ENCODE measurements at places on chromosomes 2 and 18.

- peaks cover 50% of the 10 kb centered on the region for H3K36me3 ChIP-seq
- 0 out of 2 replicates have a peak, but pooled peaks cover 2% of the 10 kb centered on the region for H3K4me1 ChIP-seq
- no peaks in the 10 kb centered on the region for H3K27me3 ChIP-seq
- peak overlapping the region; percentile 95 for H3K4me3 ChIP-seq
These were observed 1.2 kb downstream of the MAT2A start for GRCh38 chr2:85540133-85540648.

DNA sequence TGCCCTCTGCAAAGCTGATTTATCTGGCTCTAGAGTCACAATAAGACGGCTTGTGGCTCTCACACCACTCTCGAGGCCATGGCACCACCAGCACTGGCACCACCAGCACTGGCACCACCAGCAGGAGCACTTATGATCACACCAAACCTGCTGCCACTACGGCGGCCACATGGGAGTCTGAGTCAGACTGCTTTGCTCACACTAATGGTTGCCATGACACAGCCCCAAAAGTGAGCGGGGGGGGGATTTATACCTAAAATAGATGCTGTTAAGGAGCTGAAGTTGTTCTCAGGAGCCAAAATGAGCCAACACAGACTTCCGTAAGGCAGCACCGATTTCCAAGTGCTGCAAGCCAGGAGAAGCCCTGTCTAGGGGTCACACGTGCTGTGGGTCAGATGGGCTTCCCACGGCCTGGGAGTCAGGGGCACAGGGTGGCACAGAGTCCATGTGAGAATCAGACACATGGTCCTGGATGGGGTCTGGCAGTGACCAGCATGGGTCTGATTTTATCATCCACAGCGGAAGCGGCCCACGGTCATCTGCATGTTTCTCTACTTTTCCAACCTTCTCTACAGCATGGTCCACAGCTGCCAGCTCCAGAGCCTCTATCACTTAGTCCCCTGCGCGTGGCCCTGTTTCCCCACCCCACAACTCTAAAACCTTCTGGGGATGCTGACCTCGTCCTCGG, 16.7 kb downstream of the DNMT3A start:
- no peaks in the 10 kb centered on the region for H3K27me3 ChIP-seq
- H3K4me1 ChIP-seq: no peaks in the 10 kb centered on the region
- H3K36me3 ChIP-seq: peaks cover 29% of the 10 kb centered on the region

GRCh38 chr18:45228796-45229388, 386.4 kb upstream of the SLC14A2 start:
- DNase-seq: no peak
- no peaks in the 10 kb centered on the region for H3K4me1 ChIP-seq
- no peaks in the 10 kb centered on the region for H3K27me3 ChIP-seq
- H3K36me3 ChIP-seq: no peaks in the 10 kb centered on the region

DNA sequence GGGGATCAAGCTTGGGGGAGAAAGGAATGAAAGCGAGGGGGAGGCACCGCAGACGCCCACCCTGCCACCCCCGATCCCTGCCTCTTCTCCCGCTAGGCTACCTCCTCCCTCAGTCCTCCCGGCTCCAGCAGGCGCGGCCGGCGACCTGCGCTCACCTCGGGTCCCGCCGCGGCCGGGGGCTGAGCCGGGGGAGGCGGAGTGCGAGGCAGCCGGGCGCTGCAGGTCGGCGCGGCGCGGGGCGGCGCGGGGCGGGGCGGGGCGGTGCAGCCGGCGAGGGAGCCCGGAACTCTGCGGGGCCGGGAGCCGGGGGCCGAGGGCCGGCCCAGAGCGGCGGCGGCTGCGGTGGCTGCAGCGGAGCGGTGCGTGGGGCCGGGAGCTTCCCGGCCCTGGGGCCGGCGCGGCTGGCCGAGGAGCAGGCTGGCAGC, 477 bp downstream of the ACVR1 start:
- DNase-seq: no peak
- H3K27me3 ChIP-seq: no peaks in the 10 kb centered on the region
- peak overlapping the region; percentile 97 for H3K4me3 ChIP-seq
- H3K27ac ChIP-seq: no peak overlapping the region

DNA sequence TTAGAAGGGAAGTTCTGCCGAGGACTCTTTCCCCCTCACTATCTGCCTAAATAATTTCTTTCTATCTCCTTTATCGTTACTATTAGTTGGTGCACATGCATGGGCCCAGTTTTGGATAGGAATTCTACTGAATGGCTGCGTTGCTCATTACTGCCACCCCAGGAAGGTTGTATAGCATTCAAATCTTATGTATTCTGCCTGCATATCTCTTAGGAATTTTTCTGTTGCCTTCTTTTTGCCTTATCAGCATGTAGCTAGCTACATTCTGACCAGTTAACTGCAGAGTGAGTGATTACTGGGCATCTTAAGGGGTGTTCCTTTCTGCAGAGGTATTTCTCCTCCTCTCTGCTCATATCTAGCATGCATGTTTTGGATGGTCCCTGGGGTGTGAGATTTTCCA, 239.6 kb downstream of the TDRD15 start:
- H3K4me1 ChIP-seq: no peaks in the 10 kb centered on the region
- H3K27me3 ChIP-seq: no peaks in the 10 kb centered on the region
- H3K4me3 ChIP-seq: no peak overlapping the region
- H3K36me3 ChIP-seq: no peaks in the 10 kb centered on the region
- no peak overlapping the region for H3K27ac ChIP-seq
- DNase-seq: no peak

- no peak overlapping the region for H3K4me3 ChIP-seq
- H3K27me3 ChIP-seq: no peaks in the 10 kb centered on the region
- DNase-seq: no peak
- H3K27ac ChIP-seq: no peak overlapping the region
- peaks cover 7% of the 10 kb centered on the region for H3K36me3 ChIP-seq
These were observed 73.4 kb upstream of the ID2 start for GRCh38 chr2:8608411-8608954.

GRCh38 chr2:47653902-47654789, 128.8 kb upstream of the MSH6 start:
- no peaks in the 10 kb centered on the region for H3K27me3 ChIP-seq
- no peak overlapping the region for H3K27ac ChIP-seq
- H3K4me1 ChIP-seq: peaks cover 3% of the 10 kb centered on the region

DNA sequence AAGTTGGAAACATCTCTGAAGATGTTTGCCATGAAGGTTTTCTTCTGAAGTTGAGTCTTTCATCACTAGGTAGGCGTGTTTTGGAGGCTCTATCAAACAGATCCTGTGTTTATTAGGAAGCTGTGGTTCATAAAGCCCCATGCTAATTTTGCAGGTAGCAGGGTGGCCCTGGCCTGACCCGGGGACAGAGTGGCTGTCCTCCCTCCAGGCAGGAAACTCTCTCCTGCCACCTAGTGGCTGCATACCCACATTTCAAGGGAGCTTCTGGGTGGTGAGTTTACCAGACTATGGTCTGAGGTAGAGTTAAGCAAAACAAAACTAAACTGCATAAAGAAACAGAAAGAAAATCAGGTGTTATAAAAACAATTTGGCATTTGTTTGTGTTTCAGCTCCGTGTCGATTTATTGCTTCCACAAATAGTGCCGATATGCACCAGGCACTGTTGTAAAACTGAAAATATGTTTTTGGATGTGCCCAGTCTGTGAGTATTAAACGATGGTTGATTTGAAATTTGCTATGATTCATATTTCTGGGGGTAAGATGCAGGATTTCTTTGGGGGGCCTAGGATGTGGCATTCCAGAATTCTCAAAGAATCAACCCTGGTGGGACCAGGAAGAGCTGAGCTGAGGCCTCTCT, 26.0 kb upstream of the IL37 start:
- no peak overlapping the region for H3K4me3 ChIP-seq
- H3K27me3 ChIP-seq: no peaks in the 10 kb centered on the region
- H3K27ac ChIP-seq: no peak overlapping the region
- H3K4me1 ChIP-seq: no peaks in the 10 kb centered on the region
- H3K36me3 ChIP-seq: no peaks in the 10 kb centered on the region
- peak; percentile 84 for DNase-seq

DNA sequence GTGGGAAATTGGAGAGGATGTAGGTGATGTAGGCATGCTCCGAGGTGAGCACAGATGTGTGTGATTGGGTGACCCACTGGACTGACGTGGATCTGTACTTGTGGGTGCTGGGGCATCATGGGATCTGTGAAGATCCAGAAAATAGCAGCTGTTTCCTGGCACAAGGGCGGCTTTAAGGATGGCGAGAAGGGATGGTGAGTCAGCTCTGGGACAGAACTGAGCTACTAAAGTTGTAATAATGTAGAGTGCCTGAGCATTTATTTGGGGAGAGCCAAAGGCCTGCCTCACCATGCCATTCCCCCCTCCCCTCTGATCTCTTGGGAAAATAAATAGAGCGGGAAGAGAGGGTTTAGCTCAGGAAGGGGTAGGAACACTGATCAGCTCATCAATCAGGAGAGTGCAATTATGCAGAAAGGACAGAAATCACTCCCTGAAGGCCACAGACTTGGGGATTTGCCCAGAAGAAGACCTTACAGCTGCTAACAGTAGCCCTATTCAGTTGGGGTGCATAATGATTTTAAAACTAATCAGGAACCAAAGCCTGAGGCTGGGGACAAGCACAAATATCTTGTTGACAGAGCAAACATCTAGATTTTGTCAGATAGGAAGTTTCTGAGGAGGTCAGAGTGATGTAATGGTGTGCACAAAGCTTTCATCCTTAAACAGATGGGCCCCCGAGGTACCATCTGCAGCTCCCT, 30.3 kb downstream of the TANC1 start:
- H3K4me1 ChIP-seq: no peaks in the 10 kb centered on the region
- H3K36me3 ChIP-seq: peaks cover 5% of the 10 kb centered on the region
- H3K27me3 ChIP-seq: no peaks in the 10 kb centered on the region
- DNase-seq: no peak
- no peak overlapping the region for H3K4me3 ChIP-seq

GRCh38 chr2:15630121-15630977, 38.7 kb downstream of the DDX1 start:
- H3K4me1 ChIP-seq: no peaks in the 10 kb centered on the region
- no peak overlapping the region for H3K4me3 ChIP-seq
- peaks cover 78% of the 10 kb centered on the region for H3K36me3 ChIP-seq
- no peaks in the 10 kb centered on the region for H3K27me3 ChIP-seq
- DNase-seq: no peak
- no peak overlapping the region for H3K27ac ChIP-seq

- no peak overlapping the region for H3K4me3 ChIP-seq
- H3K4me1 ChIP-seq: no peaks in the 10 kb centered on the region
- DNase-seq: no peak
- no peak overlapping the region for H3K27ac ChIP-seq
- H3K36me3 ChIP-seq: peaks cover 53% of the 10 kb centered on the region
These were observed 10.9 kb downstream of the MAT2A start for GRCh38 chr2:85549826-85550225.

DNA sequence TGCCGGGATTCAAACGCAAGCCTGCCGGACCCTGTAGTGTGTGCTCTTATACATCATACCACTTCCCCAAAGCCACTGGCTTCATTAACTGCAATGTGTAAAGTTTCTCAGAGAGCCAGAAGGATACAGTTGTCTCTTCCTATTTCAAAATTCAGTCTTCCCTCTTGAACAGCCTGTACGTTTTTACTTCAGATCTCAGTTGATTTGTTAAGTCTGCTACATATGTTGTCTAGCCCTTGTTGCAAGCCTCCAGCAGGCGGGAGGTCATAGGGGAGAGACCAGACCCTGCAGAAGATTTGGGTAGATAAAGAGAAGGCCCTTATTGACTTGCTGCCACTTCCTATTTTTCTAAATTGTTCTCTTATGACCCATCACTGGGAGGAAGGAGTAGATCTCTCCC, 56.2 kb downstream of the ARHGEF33 start:
- no peak overlapping the region for H3K27ac ChIP-seq
- no peaks in the 10 kb centered on the region for H3K27me3 ChIP-seq
- H3K4me3 ChIP-seq: no peak overlapping the region
- peaks cover 5% of the 10 kb centered on the region for H3K4me1 ChIP-seq
- no peak for DNase-seq

DNA sequence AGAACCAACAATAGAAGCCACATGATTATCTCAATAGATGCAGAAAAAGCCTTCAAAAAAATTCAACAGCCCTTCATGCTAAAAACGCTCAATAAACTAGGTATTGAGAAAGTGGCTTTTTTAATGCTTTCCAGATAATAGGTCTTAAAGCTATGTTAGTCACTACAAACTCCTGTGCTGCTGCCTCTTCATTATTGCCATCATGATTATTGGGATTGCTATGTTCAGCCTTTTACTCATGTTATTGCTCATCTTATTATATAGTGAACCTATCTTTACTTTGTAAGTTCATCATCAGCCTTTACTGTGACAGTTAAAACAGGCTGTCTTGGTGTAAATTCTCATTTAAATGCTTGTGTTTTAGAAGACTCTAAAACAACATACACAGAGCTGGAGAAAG, 1557.2 kb upstream of the ZEB2 start:
- no peaks in the 10 kb centered on the region for H3K27me3 ChIP-seq
- no peak for DNase-seq
- no peaks in the 10 kb centered on the region for H3K36me3 ChIP-seq

DNA sequence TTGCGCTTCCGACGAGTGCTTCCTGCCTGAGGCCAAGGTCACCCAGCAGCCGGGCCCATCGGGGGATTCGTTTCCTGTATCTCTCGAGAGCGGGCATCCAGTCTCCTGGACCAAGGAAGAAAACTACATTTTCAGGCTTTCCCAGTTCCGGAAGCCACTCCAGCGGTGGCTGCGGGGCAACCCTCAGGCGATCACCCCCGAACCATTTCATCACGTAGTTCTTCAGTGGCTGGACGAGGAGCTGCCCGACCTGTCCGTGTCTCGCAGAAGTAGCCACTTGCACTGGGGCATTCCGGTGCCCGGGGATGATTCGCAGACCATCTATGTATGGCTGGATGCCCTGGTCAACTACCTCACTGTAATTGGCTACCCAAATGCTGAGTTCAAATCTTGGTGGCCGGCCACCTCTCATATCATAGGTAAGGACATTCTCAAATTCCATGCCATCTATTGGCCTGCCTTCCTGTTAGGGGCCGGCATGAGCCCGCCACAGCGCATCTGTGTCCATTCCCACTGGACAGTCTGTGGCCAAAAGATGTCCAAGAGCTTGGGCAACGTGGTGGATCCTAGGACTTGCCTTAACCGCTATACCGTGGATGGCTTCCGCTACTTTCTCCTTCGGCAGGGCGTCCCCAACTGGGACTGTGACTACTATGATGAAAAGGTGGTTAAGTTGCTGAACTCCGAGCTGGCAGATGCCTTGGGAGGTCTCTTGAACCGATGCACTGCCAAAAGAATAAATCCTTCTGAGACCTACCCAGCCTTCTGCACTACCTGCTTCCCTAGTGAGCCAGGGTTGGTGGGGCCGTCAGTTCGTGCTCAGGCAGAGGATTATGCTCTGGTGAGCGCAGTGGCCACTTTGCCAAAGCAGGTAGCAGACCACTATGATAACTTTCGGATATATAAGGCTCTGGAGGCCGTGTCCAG, 1.0 kb downstream of the MARS2 start:
- DNase-seq: peak; percentile 30
- peak overlapping the region; percentile 87 for H3K4me3 ChIP-seq
- H3K4me1 ChIP-seq: no peaks in the 10 kb centered on the region
- H3K27me3 ChIP-seq: no peaks in the 10 kb centered on the region

- H3K36me3 ChIP-seq: no peaks in the 10 kb centered on the region
- no peaks in the 10 kb centered on the region for H3K4me1 ChIP-seq
- H3K27ac ChIP-seq: no peak overlapping the region
- no peak for DNase-seq
- no peak overlapping the region for H3K4me3 ChIP-seq
- no peaks in the 10 kb centered on the region for H3K27me3 ChIP-seq
These were observed 162.4 kb downstream of the HDAC4 start for GRCh38 chr2:239238381-239238780.

Measured in H9 (cell line).